ENCODE measurements at places on chromosomes 5 and 9. TPM values are rescaled to one million over a fixed set of nuclear protein-coding genes. Genes with fewer than 3 reads are reported as not detected.

Gene RNF208
- total RNA-seq = 0.15 TPM

Gene NR4A3
- total RNA-seq = 2.0 TPM

Gene CCL27
- total RNA-seq = 0.15 TPM

Gene CDH18
- 8.1 TPM for total RNA-seq

Gene PCDHB11
- total RNA-seq = not detected

Gene PCDHGA1
- total RNA-seq = 2.3 TPM

Gene TEX48
- total RNA-seq = not detected

Gene PANK3
- total RNA-seq = 30.4 TPM

Gene SPACA9
- total RNA-seq = 3.5 TPM

Gene DOK3
- total RNA-seq = 1.8 TPM

Gene KDM4C
- total RNA-seq = 30.4 TPM

Gene CXCL14
- total RNA-seq = not detected

Gene PLPPR1
- total RNA-seq = not detected

Gene ZNF618
- total RNA-seq = 10.4 TPM

Gene CCNJL
- 0.15 TPM for total RNA-seq

Gene CORO2A
- 0.33 TPM for total RNA-seq

Gene ANGPTL2
- 184 TPM for total RNA-seq

Gene PTCH1
- total RNA-seq = 7.1 TPM

Gene FCN1
- not detected for total RNA-seq

Gene RAB3C
- total RNA-seq = not detected

Gene HMGCR
- 107 TPM for total RNA-seq

Gene C9orf153
- 0.50 TPM for total RNA-seq

Gene FGF18
- 0.29 TPM for total RNA-seq

Gene USP20
- total RNA-seq = 15.1 TPM

Gene PCDHA7
- 0.66 TPM for total RNA-seq

Gene CTSV
- total RNA-seq = 1.5 TPM

Gene POLR3G
- 6.9 TPM for total RNA-seq

Gene WDR38
- not detected for total RNA-seq

Gene SLC26A2
- 12.6 TPM for total RNA-seq

Gene CDH9
- not detected for total RNA-seq

Gene GRIN3A
- total RNA-seq = not detected

Gene FREM1
- total RNA-seq = 0.17 TPM

Gene CD14
- total RNA-seq = 0.50 TPM

Gene SH3GL2
- 0.15 TPM for total RNA-seq

Gene MELK
- 5.3 TPM for total RNA-seq

Gene SPATA31E1
- not detected for total RNA-seq

Gene DMRTA1
- 1.2 TPM for total RNA-seq

Gene DNAJC21
- total RNA-seq = 33.2 TPM

Gene LIX1
- total RNA-seq = not detected

Gene LOX
- 66.2 TPM for total RNA-seq

Gene NTRK2
- total RNA-seq = 0.17 TPM

Gene MOB3B
- total RNA-seq = 0.15 TPM

Gene AK6
- 20.7 TPM for total RNA-seq

Gene CDKN2B-AS1
- 4.5 TPM for total RNA-seq

Gene RMRP
- 6,137 TPM for total RNA-seq

Gene ROPN1L
- total RNA-seq = 0.29 TPM

Gene PCDHGB1
- 4.4 TPM for total RNA-seq

All from smooth muscle cell of trachea (primary cell).